NCI-H69 (cell line): ENCODE measurements at places on chromosomes 12 and 14.

- DNase-seq, result peak; percentile 20
Measured at GRCh38 chr12:1130164-1130563, 139.1 kb downstream of the ERC1 start.

GRCh38 chr12:108327621-108328344 is 11.3 kb downstream of the CMKLR1 start:
- DNase-seq, result no peak

DNA sequence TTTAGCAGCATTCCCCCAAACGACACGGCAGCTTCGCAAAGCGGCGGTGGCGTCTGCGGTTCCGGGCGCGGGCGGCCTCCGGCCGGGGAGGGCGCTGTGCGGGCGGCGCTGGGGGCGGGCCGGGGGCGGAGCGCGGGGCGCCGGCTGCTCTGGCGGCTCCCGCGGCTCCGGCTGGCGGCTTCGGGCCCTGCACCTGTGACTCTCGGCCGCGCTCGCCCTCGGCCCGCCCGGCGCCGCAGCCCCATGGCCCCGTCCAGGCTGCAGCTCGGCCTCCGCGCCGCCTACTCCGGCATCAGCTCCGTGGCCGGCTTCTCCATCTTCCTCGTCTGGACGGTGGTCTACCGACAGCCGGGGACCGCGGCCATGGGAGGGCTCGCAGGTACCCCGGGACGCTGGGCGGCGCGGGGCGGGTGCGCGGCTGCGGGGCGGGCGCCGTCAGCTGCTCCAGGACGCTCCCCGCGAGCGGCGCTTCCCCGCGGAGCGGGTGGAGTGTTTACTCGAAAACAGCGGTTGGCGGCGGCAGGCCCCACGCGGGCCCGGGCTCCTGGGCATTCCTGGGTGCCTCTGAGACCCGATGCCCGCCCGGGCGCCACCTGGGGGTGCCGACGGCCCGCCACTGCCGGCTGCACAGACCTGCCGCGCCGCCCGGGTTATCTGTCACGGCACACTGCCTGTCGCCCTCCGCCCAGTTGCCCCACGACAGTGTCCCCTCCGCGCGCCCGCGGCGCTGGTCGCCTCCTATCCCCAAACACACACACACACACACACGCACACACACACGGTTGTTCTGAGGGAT is at the start of gene SLC48A1:
Gene SLC48A1 (plus strand): TSS at position 177 of the 796 bp plus-strand sequence. CDS start 67 bp downstream, at position 244.
- peak; percentile 88 for DNase-seq

DNA sequence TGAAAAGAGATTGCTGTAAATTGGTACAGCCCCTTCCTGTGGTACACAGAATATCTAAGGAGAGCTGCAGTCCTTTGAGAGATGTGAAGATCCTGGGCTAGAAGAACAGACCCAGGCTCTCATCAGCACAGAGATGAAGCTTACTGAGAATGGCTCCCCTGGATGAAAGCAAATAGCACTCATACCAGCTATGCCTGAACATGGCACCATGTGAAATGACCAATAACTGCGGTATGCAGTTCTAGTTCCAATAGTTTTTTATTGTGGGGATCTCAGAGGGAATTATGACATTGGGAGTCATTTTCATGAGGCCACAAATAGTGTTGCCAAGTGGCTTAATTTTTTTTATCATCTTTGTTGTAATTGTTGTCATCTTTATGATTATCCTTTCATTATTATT is 15.4 kb upstream of the TRHDE start:
- DNase-seq, result no peak

- no peak for DNase-seq
Measured at GRCh38 chr12:65474831-65475230, 196.3 kb downstream of the MSRB3 start.

DNA sequence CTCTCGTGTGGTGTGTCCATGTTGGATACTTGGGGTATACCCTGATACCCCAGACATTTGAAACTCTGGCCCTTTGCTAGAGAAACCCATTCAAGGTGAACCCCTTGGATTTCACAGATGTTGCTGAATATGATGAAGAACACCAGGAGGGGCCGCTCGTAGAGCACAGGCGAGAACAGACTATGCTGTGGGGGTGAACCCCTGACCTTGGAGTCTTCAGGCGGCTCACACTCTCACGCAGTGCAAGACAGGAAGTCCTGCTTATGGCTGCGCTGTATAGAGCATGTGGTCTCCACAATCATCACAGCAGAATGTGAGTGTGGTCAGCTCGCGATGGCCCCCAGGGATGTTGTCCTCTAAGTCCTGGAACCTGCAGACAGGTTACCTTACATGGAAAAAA is 60.4 kb downstream of the SLC15A4 start:
- DNase-seq, result no peak

DNA sequence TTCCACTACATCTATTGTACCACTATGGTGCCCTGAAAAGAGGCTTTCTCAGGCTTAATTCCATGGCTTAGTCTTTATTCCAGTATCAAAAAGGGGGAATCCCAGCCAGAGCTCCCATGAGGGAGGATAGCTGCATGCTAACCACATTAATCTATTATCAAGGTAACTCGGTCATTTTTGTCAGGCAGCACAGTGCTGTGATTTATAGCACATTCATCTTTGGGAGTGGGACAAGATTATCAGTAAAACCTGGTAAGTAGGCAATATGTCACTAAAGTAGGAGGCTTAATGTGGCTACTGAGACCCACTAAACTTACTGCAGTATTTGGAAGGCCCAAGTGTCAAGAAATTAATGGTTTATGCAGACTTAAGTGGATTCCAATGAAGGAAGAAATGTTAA is 58.9 kb downstream of the DAD1 start:
- DNase-seq, result no peak

GRCh38 chr12:11673666-11674461 is 24.4 kb downstream of the ETV6 start:
- DNase-seq, result no peak

DNA sequence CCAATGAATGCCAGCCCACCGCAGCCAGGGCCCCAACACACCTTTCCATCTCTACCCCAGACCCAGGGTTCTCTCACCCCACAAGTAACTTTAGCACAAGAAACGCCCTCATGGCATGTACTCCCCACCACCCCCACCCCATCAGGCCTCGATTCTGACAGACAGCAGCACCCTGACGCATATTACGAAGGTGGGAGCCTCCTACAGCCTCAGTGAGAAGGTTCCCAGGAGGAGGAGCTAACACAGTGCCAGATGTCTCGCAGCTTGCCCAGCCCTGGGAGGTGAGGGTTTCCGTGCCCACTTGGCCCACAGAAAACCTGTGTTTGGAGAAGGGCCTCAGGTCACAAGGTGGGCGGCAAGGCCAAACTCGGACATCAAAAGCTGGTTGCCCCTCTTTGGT is 32.4 kb downstream of the CCDC88C start:
- DNase-seq, result no peak

DNA sequence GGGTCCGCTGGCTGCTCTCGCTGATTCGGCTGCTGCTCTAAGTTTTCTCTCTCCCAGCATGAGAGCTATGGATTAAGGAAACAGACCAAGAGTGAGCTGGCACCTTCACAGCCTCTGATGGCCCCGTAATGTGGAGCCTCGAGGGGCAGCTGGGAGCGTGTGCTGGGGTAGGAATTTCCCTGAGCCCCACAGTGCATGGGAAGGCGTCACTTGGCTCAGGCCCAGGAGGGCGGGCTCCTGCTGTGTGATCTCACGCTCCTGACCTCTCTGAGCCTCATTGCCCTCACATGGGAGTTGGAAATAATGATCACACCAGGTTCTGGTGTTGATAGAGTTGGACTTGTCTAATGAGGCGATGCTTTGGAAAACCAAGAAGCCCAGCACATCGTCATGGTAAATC is 238.6 kb upstream of the CRY1 start:
- DNase-seq, result no peak

GRCh38 chr12:6077692-6078083 is 46.8 kb downstream of the VWF start:
- no peak for DNase-seq

DNA sequence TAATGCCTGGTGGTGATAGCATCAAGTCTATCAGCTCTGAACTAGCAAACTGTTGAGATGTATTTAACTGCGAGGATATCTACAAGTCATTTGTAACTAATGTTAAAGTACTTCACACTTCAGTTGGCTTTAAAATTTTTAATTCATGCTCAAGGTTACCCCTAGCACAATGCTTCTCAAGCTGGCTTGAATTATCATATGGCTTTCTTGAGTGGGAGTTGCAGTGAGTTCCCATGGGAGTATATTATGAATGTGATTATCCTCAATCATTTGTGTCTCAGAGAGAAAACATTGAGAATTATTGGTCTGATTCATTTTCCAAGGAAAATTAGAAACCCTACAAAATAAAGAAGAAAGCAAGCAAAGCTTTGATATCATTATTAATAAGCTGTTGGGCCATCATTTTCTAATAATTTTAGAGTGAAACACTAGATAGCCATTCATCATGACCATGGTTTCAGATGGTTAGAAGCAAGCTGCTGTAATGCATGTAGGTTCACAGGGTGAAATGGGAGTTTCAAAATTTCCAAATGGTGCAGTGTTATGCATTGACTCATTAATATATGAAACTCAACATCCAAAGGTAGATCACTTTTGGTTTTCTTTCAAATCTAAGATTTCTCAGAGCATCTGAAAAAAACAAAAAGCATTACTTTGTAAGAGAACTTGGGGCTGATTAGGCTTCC is 11.8 kb upstream of the KRAS start:
- DNase-seq, result no peak

GRCh38 chr14:71397371-71397770 is 490.1 kb downstream of the PCNX1 start:
- no peak for DNase-seq

GRCh38 chr12:108838194-108839017 is 19.0 kb downstream of the SSH1 start:
- peak; percentile 96 for DNase-seq

GRCh38 chr14:38108681-38109080 is 99.0 kb upstream of the SSTR1 start:
- no peak for DNase-seq

GRCh38 chr14:103549361-103550311 is 12.8 kb downstream of the BAG5 start:
- DNase-seq, result no peak

DNA sequence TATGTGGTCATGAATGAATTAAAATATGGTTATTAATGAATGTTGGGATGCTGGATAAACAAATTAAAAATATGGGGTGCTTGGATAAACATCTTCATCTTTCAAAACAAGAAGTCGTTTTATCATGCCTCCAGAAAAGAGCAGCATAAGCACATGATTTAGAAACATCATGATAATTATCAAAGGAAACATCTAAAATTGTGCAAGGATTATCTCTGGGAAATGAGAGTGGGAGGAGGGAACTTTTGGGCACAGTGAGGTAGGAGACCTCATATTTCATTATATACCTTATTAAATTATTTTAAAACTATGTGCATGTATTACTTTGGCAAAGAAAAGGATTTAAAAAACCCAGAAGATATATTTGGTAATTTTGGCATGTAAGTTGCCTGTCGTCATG is 8.9 kb downstream of the C3AR1 start:
- DNase-seq, result no peak

GRCh38 chr12:42643881-42644579 is 54.5 kb upstream of the PRICKLE1 start:
- DNase-seq, result no peak

GRCh38 chr12:105892362-105892910 is 246.3 kb downstream of the NUAK1 start:
- no peak for DNase-seq

DNA sequence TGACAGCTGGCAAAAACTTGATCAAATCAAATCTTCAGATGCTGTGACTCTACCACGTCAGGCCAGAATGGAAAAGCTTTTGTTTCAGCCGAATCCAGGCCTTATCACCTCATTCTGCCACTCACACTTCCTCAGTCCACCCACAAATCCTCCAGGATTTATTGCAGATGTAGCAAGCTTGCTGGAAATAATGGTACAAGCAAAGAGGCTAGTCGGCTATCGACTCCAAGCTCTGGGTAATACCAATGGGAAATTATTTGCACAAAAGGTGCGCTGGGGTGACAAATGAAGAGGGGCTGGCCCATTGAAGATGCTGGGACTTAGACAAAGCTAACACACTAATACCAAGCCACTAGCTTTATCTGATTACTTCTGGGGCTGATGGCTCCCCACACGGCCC is 250.5 kb downstream of the ASCL1 start:
- no peak for DNase-seq

GRCh38 chr14:79587875-79588274 is 623.4 kb downstream of the DIO2 start:
- DNase-seq, result no peak

GRCh38 chr12:76375470-76375869 is 27.3 kb upstream of the BBS10 start:
- no peak for DNase-seq

- peak; percentile 53 for DNase-seq
Measured at GRCh38 chr14:47662466-47662865, 12.9 kb downstream of the MDGA2 start.

DNA sequence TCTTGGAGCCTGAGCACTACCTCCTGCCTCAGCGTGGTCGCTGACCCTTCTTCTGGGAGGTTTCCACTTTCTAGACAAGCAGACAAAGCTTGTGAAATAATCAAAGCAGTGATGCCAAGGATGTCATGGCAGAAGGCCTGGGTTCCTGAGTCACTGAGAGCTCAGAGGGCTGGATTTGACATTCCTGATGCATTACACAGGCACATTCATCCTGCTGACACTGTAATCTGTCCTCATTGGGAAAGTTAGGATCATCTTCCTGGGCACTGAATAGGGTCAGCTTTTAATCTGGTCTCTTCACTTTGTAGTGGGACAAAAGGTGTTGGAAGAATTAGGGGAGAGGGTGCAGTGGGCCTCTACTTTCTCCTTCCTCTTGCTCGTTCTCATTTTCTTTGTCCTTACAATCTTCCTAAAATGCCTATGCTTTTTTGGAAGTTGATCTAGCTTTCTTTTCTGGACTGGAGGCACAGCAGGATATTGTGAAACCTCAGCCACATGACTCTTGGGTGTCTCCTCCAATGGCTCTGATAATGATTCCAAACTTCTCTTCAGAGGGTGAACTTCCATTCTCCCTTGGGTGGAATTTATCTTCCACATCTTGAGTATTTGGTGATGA is 29.6 kb downstream of the EEA1 start:
- DNase-seq, result no peak

GRCh38 chr14:98775892-98776291 is 496.1 kb downstream of the BCL11B start:
- no peak for DNase-seq

DNA sequence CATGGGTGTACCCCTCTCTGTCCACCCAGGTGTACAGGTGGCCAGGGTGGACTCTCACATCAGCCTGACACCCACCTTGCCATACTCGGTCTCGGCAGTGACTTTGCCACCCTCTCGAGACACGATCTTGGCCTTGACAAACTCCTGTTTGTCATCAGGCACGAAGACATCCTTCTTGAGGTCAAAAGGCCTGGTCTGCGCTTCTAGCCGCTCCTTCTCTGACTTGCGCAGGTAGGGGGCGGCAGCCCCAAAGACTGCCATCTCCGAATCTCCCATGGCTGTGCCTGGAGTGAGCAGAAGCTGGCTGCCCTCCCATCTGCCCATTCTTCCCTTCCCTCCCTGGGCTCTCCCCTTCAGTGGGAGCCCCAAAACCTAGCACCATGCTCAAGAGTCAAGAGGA is 2.0 kb downstream of the MYH7 start:
- DNase-seq, result no peak

- peak; percentile 11 for DNase-seq
Measured at GRCh38 chr12:40106655-40107054, 774 bp upstream of the SLC2A13 start.
